ENCODE measurements at places on chromosomes 11 and 22. TPM values are rescaled to one million over a fixed set of nuclear protein-coding genes. Genes with fewer than 3 reads are reported as not detected.

Gene NXPE4
- total RNA-seq = not detected

Gene IGF2
- total RNA-seq = 11.2 TPM

Gene KREMEN1
- 0.56 TPM for total RNA-seq

Gene OR52I1
- total RNA-seq = not detected

Gene FAM83F
- total RNA-seq = under 0.01 TPM

Gene MADD
- total RNA-seq = 33.6 TPM

Gene GDPD4
- not detected for total RNA-seq

Gene KLHL35
- total RNA-seq = 0.85 TPM

Gene LRRC10B
- total RNA-seq = not detected

Gene HBG1
- not detected for total RNA-seq

Gene GGT1
- total RNA-seq = 2.6 TPM

Gene GGTLC2
- total RNA-seq = not detected

Gene ZNF215
- 0.70 TPM for total RNA-seq

Gene ATL3
- 99.4 TPM for total RNA-seq

Gene CLMP
- 0.17 TPM for total RNA-seq

All from dermis blood vessel endothelial cell (primary cell).